ENCODE measurements at places on chromosomes 1 and 21.

DNA sequence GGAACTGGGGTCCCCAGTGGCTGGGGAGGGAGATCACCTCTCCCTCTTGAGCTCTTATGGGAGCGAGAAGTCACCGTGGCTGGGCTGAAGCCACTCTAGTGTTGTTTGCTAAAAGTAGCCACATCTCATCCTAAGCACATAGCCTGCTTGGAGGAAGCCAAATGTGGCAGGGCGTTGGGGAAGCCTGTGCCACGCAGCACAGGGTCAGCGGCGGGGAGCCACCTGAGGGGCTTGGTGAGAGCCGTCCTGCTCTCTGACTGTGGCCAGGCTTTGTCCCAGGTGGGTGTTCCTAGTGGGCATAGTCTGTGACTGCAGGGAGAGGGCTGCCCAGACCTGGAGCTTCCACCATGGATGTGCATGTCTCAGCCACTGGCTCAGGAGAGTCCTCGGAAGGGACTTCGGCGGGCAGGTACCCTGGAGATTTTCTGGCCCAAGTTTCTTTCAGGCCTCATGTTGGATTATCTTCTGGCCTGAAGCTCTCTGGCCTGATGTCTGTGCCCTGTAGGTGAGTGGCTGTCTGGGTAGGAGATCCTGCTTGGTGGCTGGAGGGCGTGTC, 38.9 kb downstream of the MORN1 start:
- H3K4me3 ChIP-seq, result no peak overlapping the region
- DNase-seq, result no peak
- H3K27ac ChIP-seq, result no peak overlapping the region
- H3K27me3 ChIP-seq, result no peaks in the 10 kb centered on the region
- no peaks in the 10 kb centered on the region for H3K36me3 ChIP-seq
- H3K4me1 ChIP-seq, result no peaks in the 10 kb centered on the region

DNA sequence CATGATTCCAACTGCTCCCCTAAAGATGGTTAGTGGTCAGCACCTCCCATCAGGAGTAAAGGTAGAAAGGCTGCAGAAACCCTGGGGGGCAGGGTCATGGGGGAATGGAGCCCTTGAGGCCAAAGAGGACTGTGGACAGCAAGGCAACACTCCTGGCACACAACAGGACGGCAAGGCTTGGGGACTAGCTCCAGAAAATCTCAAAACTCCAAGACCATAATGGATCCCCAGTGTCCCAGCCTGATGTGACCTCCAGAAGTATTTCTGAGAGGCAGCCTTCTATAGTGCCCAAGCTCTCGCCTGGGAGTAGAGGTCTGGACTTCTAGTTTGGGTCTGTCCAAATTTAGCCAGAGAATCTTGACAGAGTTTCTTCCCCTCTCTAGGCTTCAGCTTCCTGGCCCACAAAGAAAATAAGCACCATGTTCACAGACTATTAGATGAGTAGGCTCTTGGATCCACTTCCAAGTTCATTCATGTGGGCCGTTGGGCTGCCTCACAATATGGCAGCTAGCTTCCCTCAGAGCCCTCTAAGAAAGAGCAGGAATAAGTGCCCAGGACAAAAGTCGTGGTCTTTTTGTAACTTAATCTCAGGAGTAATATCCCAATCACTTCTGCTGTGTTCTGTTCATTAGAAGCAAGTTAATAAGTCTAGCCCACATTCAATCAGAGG, 6.9 kb downstream of the CD2 start:
- peak overlapping the region; percentile 64 for H3K4me3 ChIP-seq
- no peaks in the 10 kb centered on the region for H3K27me3 ChIP-seq
- no peak for DNase-seq
- H3K36me3 ChIP-seq, result peaks cover 56% of the 10 kb centered on the region

- peak overlapping the region; percentile 95 for H3K27ac ChIP-seq
- peak overlapping the region; percentile 40 for H3K4me3 ChIP-seq
- H3K36me3 ChIP-seq, result peaks cover 4% of the 10 kb centered on the region
- no peak for DNase-seq
Observed at GRCh38 chr1:40384413-40384762, 10.9 kb downstream of the SMAP2 start.

- no peaks in the 10 kb centered on the region for H3K36me3 ChIP-seq
- H3K27ac ChIP-seq, result no peak overlapping the region
- no peak for DNase-seq
- no peaks in the 10 kb centered on the region for H3K27me3 ChIP-seq
- no peak overlapping the region for H3K4me3 ChIP-seq
Observed at GRCh38 chr1:223556414-223557129, 108.9 kb downstream of the CAPN8 start.

- DNase-seq, result no peak
- no peak overlapping the region for H3K27ac ChIP-seq
- H3K27me3 ChIP-seq, result peaks cover 10% of the 10 kb centered on the region
Observed at GRCh38 chr1:30834253-30834652, 74.3 kb downstream of the SDC3 start.

All from CD8-positive, alpha-beta memory T cell (primary cell).